ENCODE measurements at places on chromosomes 2 and 18.

DNA sequence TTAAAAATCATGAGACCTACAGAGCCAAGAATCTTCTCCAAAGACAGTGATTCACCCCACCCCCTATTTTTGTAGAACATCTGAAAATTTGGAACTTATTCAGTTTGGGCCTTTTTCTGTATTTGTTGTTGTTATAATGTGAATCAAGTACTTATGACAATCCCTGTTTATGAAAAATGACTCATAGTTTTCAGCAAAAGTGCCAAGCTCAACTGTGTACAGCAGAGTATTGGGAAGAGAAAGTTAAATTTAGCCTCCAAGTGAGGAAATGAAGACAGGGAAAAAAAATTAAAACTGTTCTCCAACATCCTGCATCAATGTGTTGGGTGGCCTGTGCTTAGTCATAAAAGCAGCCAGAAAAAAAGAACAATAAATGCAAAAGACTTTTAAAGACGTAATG lies 46.2 kb downstream of the LRATD1 start:
- no peak for DNase-seq

DNA sequence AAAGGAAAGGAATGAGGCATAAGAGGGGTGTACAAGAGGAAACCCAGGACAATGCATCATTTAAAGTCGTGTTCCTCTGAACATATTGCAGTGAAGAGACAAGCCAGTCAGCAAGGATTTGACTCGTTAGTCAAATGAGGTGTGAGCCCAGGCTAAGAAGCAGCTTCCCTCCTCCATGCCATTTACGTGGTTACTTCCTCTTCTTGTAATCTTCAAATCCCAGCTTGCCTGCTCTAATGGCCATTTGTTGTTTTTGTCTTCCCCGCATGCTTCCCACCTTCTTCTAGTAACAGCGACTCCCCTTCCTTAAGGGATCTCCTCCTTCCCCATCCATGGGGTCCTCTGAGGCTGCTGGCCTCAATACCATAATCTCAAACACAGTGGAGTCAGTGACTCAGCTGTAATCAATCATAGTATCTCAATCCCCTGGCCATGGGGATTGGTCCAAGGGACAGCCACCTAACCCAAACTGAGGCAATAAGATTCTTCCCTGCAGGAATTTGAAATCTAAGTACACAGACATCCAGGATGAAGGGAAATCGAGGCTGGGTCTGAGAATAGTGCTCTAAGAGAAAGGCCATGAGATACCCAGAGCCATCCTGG lies 37.6 kb downstream of the SLC14A1 start:
- no peak for DNase-seq

GRCh38 chr2:208208335-208209085 lies 18.7 kb upstream of the C2orf80 start:
- no peak for DNase-seq

DNA sequence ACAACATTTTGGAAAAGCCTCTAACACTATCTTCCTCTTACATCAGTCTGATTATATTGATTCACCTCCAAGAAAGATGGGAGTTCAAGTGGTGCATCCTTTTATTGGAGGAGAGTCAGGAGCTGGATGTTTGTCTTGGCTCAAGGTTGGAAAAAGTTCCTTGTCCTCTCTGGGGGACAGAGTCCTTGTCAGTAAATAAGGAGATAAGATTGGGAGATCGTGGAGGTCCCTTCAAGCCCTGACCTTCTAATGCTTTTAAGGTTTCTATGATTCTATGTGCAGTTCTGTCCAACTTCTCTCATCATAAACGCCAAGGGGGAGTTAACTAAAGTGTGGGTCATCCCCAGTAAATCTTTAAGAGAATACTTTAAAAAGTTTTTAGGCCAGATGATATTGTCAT lies 60.9 kb upstream of the CCBE1 start:
- peak; percentile 41 for DNase-seq

GRCh38 chr2:10331702-10332401 lies 29.1 kb downstream of the HPCAL1 start:
- no peak for DNase-seq

GRCh38 chr2:101806123-101806522 lies 108.6 kb downstream of the MAP4K4 start:
- DNase-seq, result peak; percentile 79

All from fibroblast of the aortic adventitia (primary cell).